ENCODE measurements at places on chromosomes 12 and 14. TPM values are rescaled to one million over a fixed set of nuclear protein-coding genes. Genes with fewer than 3 reads are reported as not detected.

DNA sequence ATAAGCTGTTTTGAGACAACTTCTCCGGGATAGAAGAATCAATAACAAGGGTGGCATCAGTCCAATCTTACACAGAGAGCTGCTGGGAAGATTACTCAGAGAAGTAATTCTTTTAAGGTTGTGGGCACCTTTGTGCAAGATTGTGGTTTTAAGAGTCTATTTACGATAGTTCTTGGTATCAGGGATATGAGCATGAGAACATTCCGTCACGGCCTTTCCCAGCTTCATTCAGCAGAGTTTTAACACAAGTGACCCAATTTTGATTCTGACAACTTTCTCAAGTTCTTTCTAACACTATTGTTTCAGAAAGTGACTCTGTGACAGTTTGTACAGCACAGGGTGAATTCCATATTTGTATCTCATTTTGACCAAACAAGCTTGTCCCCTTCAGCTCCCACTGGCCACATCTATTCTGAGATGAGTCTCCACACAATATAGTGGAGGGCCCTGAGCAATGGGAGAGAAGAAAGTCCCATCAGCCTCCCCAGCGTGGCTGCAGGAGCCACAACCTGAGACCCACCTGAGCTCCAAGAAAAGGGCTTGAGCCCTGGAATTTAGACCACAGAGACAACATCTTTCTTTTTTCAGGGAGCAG is 869.2 kb downstream of the TMEM121 start:
- no peaks in the 10 kb centered on the region for H3K27me3 ChIP-seq
- H3K4me1 ChIP-seq: no peaks in the 10 kb centered on the region
- H3K36me3 ChIP-seq: no peaks in the 10 kb centered on the region
- no peak overlapping the region for H3K27ac ChIP-seq
- no peak for DNase-seq

DNA sequence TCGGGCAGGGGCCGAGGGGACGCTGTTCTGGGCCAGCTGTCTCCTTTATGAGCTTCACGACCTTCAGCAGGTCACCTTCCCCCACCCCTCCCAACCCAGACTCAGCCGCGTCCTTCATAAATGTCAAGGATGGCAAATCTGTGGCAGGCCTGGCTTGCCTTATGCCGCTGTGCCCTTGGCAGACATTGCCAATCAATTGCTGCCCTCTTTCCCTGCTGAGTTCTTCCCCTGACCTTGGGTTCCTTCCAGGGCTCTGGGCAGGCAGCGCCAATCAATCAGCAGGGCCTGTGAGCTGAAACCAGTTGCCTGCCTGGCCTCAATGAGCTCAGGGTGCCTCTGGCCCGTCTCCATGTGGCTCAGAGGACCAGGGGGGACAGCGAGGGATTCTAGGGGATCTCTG is 7.7 kb downstream of the FAM222A start:
- DNase-seq: no peak
- peak overlapping the region; percentile 51 for H3K27ac ChIP-seq
- H3K4me3 ChIP-seq: no peak overlapping the region
- H3K27me3 ChIP-seq: no peaks in the 10 kb centered on the region

- H3K27me3 ChIP-seq: no peaks in the 10 kb centered on the region
- DNase-seq: no peak
- peaks cover 4% of the 10 kb centered on the region for H3K36me3 ChIP-seq
- peaks cover 37% of the 10 kb centered on the region for H3K4me1 ChIP-seq
- no peak overlapping the region for H3K4me3 ChIP-seq
- H3K27ac ChIP-seq: no peak overlapping the region
These were observed 5.2 kb upstream of the LRP1-AS start for GRCh38 chr12:57152639-57153038.

- H3K4me1 ChIP-seq: no peaks in the 10 kb centered on the region
- no peak overlapping the region for H3K27ac ChIP-seq
- no peaks in the 10 kb centered on the region for H3K27me3 ChIP-seq
- no peak overlapping the region for H3K4me3 ChIP-seq
These were observed 67.7 kb upstream of the HIF1A start for GRCh38 chr14:61627612-61628011.

DNA sequence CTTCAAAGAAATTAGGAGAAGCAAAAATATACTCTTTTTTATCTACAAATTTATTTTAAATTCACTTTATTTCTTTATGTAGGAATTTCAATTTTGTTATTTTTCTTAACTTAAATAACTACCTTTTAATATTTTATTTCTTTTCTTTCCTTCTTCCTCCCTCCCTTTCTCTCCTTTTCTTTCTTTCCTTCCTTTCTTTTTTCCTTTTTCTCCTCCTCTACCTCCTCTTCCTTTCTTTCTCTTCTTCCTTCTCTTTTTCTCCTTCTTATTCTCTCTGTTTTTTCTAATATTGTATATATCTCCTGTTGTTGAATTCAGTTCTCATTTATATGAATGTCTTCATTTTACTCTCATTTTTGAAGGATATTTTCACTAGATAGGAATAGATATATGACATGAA is 127.6 kb downstream of the MIPOL1 start:
- H3K27ac ChIP-seq: no peak overlapping the region
- no peaks in the 10 kb centered on the region for H3K27me3 ChIP-seq
- H3K4me3 ChIP-seq: no peak overlapping the region
- peaks cover 3% of the 10 kb centered on the region for H3K36me3 ChIP-seq
- peaks cover 21% of the 10 kb centered on the region for H3K4me1 ChIP-seq

GRCh38 chr14:67335781-67336180 is 23.8 kb downstream of the ATP6V1D start:
- DNase-seq: no peak
- peaks cover 12% of the 10 kb centered on the region for H3K4me1 ChIP-seq
- no peaks in the 10 kb centered on the region for H3K27me3 ChIP-seq
- H3K36me3 ChIP-seq: no peaks in the 10 kb centered on the region

The RD3L gene
- not detected for total RNA-seq

The NKX2-1 gene
- total RNA-seq: 1.5 TPM

The COQ6 gene
- 18.0 TPM for total RNA-seq

The RNF212B gene
- not detected for total RNA-seq

The C1QL4 gene
- total RNA-seq: 3.6 TPM

Data from Caco-2 (cell line).